ENCODE measurements at places on chromosomes 11 and 22.

- no peak for DNase-seq
These were observed 142.8 kb downstream of the ENTHD1 start for GRCh38 chr22:39750759-39751158.

DNA sequence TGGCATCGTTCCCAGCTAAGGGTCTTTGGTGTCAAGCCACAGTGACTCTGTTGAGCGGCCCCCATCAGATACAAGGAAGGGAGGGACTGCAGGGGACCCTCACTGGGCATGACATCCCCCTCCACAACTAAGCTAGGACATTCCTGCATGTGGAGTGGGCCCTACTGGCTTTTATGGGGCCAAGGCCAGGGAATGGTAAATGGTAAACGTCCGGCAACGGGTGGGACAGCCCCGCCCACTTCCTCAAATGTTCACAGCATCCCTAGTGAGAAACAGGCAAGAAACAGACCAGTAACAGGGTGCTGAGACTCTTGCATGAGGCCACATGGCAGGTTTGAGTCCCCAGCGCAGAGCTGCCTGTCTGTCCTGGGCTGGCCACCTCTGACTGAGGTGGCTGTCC is 4.4 kb downstream of the TMPRSS6 start:
- DNase-seq: no peak

- no peak for DNase-seq
These were observed 193.5 kb downstream of the MYO18B start for GRCh38 chr22:25935266-25936058.

GRCh38 chr11:45745065-45745811 is 59.7 kb upstream of the SLC35C1 start:
- DNase-seq: no peak

GRCh38 chr11:3245071-3245470 is 12.9 kb upstream of the MRGPRE start:
- no peak for DNase-seq

GRCh38 chr11:34600339-34601084 is 20.4 kb upstream of the EHF start:
- DNase-seq: no peak

DNA sequence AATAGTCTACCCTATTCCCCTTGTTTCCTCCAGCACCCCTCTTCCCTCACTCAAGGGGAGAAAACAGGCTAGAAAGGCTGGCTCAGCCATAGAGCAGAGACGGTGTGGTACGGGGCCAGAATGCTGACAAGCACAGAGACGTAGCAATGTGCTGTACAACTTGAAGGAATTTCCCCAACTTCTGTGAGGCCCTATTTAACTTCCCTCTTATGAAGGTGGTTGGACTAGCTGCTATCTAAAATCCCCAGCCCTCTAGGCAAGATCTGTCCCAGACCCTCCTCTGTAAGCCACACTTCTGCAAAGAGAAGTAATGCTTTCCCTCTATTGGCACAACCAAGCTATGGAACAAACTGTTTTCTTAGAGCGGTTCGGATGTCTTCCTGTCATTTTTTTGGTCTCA is 37.8 kb downstream of the PLEKHA7 start:
- no peak for DNase-seq

- DNase-seq: no peak
These were observed 40.3 kb upstream of the SMCO4 start for GRCh38 chr11:93583490-93583889.

DNA sequence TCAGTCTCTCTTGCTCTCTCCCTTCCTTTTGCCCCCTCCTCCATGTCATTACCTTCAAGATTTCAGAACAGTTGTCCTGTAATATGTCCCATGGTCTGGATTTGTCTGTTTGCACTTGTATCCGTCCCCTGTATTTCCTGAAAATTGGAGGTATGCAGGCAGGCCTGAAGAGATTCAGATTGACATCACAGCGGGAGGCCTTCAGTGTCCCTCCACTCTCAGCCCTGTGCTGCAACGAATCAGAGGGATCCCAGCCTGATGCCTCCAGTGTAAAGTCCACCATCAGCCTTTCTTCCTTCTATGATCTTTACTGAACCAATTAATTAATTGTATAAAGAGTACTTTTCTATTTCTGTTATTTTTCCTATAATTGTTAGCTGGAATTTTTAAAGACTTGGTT is 57.3 kb downstream of the ELMOD1 start:
- no peak for DNase-seq

- no peak for DNase-seq
These were observed 554.7 kb downstream of the MIAT start for GRCh38 chr22:27212102-27212501.

- no peak for DNase-seq
These were observed 11.3 kb downstream of the C11orf24 start for GRCh38 chr11:68260484-68260883.

- DNase-seq: no peak
These were observed 313.5 kb downstream of the BLID start for GRCh38 chr11:121802542-121802941.

- DNase-seq: no peak
These were observed 67.6 kb upstream of the AMPD3 start for GRCh38 chr11:10387206-10388083.

- no peak for DNase-seq
These were observed 47.8 kb downstream of the COPB1 start for GRCh38 chr11:14451825-14452224.

- DNase-seq: no peak
These were observed 161.6 kb upstream of the BDNF start for GRCh38 chr11:27861706-27862430.

DNA sequence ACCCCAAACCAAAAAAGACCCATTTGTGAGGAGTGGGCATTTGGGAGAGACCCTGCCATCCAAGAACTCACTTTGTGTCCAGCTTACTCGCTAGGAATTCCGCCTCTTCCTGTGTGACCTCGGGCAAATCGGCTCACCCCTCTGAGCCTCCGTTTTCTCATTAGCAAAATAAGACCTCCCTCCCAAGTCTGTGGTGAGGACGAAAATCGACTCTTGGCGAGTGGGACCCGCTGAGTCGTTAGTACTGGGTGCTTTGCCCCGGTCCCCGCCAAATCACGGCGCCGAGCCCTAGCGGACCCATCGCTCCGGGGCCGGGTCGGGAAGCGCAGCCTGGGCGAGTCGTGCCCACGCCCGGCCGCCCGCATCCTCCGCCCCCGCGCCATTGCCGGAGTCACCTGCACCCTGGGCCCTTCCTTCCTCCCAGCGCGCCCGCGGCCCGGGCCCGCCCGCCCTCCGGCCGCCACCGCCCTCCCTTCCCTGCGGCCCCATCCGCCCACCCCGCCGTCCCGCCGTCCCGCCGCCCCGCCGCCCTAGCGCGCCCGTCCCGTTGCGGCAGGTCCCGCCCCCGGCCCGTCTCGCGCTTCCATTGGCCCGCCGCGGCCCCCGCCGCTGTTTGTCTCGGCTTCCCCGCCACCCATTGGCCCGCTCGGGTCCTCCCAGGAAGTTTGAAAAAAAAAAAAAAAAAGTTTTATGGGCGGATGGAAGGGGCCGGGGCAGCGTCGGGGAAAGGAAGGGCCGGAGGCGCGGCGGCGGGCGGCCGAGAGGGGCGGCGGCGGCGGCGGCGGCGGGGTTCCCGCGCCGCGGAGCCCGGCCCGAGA is 48.9 kb downstream of the TRIOBP start:
- no peak for DNase-seq

- no peak for DNase-seq
These were observed 263.1 kb downstream of the TMEM135 start for GRCh38 chr11:87300640-87301380.

DNA sequence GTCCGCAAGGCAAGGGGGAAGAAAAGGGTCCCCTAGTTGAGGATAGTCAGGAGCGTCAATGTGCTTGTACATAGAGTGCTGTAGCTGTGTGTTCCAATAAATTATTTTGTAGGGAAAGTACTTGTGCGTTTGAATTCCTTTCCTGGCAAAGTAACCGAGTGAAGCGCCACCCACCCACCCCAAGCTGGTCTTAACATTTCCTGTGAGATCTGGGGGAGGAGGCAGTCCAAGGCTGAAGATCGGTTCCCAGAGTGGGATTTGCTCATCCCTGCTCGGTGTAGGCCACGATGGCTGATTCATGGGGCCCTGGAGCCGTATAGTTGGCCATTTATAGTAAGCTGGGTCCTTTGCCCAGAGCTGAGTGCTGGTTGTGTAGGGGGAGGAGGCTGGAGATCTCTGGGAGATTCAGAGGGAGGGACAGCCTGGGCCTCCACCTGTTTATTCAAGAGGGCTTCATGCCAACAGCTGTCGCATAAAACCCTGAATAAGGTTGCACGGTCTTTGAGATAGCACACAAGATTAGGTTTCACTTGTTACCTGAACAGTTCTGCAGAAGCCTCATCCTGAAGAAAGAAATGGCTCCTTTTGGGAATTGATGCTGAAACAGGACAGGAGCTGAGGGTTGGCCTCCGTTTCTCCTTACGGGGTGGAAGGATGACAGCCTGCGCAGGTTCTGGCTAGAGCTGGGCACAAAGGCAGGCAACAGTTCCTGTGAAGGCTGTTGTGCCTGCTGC is 2.4 kb downstream of the ATF4 start:
- peak; percentile 38 for DNase-seq

- DNase-seq: no peak
These were observed 1027.7 kb downstream of the OPCML start for GRCh38 chr11:132504501-132505041.

- DNase-seq: no peak
These were observed 26.8 kb upstream of the SPATA19 start for GRCh38 chr11:133872160-133872559.

DNA sequence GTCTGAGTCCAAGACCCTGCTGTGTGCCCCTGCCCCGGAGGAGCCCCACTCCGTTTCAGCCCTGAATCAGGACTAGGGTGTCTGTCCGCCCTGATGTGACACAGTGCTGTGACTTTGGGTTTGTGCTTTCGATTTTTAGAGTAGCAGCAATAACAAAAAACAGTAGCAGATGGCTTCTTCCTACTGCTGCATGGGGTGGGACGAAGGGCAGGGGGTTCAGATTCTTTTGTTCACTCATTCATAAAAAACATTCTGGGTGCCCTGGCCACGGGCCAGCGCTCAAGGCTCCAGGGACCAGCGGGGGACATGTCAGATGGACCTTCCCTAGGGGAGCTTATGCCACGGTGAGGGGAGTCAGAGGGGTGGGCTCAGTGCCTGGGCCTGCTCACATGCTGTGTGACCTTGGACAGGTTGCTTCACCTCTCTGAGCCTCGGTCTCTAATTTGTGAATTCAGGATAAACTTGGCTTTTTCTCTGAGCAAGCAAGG is 24.6 kb upstream of the PRR5 start:
- DNase-seq: no peak

DNA sequence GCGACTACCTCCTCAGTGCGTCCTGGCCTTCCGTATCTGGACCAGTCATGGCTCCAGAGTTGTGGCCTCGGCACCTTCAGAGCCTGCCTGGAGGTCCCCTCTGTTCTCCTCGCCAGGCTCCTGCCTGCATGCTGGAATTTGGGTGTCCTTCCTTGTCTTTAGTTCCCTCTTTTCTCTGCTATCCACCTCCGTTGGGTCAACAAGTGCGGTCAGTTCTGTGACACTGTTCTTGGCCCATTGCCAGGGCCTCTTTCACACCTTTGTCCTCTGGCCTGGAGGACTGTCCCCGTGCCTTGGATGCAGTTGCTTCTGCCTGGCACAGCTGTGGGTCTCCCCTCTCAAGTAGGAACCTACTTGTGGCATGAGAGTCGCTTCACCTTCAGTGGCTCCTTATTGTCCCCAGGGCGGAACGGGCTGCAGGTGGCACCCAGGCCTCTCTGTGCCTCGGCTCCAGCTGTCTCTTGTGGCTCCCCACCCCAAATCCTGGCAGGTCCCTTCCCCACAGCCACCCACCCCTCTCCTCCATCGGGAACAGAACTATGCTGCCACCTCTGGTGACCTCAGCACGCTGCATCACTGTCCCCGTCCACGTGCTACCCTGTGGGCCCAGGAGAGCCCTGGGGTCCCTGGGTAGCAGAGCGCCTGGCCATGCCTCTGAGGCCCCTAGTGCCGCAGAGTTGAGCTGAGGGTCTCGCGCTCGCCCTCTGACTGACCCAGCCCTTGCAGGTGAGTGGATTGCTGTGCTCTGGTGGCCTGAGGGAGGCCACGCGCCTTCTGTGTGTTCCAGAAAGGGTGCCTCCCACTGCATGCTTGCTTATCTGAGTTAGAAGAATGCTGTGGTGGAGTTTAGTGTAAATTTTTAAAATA is 4.7 kb downstream of the DGCR8 start:
- DNase-seq: no peak

DNA sequence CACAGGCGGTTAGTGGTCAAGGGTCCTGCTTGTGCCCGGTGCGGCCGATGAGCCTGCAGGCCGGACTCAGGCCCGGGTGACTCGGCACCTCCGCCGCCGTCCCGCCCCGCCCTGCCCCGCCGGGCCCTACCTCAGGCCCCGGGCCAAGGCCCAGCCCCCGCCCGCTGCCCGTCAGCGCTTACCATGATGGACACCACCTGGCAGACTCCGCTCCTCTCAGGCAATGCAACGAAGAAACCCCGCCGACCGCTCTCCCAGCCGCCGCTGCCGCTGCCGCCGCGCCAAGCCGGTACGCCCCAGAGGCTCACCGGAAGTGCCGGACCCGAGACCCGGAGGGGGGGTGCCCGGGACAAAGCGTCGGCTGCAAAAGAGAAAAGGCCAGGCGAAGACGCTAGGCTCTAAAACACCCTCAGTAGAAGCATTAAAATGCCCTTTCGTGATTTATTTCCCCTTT is at the start of gene UFD1:
UFD1 (minus strand) TSS at position 293 of the 454 bp plus-strand sequence; CDS start at position 185, 108 bp downstream.
- DNase-seq: no peak

DNA sequence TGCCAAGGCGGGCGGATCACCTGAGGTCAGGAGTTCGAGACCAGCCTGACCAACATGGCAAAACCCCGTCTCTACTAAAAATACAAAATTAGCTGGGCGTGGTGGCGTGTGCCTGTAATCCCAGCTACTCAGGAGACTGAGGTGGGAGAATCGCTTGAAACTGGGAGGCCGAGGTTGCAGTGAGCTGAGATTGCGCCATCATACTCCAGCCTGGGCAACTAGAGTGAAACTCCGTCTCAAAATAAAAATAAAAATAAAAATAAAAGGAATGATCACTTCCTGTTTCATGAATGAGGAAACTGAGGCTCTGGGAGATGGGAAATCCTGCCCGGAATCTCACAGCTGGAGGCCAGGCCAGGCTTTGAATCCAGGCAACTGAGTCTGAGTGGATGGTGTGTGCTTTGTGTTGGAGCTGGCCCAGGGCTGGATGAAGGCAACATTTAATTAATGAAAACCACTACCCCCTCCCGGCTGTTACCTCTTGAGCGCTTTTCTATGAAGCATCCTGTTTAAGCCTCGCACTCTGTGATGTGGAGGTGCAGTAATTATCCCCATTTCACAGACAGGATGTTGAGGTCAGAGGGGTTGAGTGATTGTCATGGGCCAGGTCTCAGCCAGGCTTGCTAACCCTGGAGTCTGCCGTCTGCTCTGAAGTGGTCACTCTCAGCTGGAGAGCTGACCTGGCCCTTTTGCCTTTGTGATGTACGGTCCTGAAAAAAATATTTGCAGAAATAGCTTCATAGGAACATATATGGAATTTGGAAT is 27.8 kb downstream of the LRP5 start:
- no peak for DNase-seq

DNA sequence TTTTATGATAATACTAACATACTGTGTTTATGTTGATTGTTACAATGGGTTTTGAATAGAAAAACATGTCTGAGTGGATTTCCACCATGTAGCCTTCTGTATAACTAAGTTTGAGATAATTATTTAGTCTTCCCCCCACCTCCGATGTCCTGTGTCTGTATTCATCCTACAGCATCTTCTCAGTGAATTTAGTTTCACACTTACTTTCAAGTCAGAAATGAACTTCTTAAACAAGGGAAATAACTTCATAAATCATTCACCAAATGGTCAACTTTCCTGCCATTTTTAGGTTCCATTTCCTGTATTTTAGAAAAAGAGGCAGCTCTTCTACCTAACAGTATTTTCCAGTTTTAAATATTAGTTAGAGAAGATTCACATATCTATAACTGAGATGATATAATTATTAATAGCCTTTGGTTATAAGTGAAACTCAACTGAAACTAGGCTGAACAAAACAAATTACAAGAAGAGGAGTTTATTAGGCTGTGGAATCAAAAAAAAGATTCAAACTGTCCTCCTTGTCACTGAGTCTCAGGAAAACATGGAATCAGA is 3.5 kb downstream of the OR51B5 start:
- DNase-seq: no peak

Data from NCI-H1436 treated with DMSO at 0.1 percent for 48 hours (cell line).